ENCODE measurements at places on chromosomes 1 and 21.

DNA sequence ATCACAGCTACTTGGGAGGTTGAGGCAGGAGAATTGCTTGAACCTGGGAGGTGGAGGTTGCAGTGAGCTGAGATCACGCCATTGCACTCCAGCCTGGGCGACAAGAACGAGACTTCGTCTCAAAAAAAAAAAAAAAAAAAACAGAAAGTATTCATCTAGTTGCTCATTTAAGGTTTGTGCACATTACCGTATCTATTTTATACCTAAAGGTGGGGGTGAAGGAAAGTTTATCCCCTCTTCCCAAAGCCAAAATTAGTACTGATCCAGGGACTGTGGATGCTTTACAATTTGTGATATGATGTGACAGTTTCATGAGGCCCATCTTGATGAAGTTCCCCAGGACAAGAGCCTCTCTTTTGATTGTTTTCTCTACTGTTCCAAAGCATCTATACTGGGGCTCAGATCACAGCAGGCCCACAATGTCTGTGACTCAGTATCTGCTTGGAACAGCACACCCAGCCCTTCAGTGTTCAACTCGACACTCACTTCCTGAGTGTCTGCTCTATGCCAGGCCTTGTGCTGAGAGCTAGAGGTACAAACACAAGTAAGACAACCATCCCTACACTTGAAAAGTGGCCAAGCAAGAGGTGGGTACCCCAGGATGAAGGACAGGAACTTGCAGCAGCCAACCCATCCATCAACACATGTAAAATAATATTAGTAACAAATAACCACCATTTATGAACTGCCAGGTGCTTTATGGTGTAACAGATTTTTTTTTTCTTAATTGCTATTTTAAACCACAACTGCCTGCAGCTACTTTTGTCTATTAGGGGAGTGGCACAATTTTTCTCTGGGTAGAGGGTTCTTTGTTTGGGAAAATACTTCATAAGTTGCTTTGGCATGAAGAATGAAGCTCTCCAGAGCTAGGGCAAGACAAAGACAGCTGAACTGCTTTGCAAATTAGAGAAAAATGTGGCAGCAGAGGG lies 29.0 kb upstream of the KHDRBS1 start:
- no peak for DNase-seq

DNA sequence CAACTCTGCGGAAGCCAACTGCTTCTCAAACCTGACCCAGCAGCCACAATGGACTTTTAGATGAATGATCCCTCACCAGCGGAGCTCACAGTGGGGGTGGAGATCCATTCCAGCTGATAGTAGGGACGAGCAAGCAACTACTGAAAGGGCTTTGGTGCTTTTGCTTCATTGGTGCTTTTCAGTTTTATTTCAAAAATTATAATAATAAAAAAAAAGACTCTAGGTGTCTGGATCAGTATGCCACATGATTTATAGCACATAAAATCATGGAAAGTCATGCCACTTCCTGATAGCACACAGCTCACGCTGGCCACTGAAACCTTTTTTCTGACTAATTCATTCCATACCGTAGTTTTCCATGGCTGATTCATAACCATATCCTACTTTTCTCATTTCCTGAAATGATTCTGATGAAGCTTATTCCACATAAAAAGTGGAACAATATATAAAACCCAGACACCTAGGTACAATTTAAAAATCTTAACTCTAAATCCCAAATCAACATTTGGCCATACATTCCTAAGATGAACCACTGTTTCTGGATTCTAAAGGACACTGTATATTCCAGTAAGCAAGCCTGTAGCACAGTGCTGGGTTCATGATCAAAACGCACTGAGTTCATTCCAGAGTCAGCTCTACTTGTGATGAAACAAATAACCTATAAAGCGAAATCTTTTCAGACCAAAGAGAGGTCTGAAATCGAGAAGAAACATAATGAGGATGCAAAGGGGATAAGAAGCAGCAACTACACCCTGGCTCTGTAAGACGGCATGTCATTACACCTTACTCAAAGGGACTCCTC lies 41.3 kb upstream of the KCNE1 start:
- no peak for DNase-seq

DNA sequence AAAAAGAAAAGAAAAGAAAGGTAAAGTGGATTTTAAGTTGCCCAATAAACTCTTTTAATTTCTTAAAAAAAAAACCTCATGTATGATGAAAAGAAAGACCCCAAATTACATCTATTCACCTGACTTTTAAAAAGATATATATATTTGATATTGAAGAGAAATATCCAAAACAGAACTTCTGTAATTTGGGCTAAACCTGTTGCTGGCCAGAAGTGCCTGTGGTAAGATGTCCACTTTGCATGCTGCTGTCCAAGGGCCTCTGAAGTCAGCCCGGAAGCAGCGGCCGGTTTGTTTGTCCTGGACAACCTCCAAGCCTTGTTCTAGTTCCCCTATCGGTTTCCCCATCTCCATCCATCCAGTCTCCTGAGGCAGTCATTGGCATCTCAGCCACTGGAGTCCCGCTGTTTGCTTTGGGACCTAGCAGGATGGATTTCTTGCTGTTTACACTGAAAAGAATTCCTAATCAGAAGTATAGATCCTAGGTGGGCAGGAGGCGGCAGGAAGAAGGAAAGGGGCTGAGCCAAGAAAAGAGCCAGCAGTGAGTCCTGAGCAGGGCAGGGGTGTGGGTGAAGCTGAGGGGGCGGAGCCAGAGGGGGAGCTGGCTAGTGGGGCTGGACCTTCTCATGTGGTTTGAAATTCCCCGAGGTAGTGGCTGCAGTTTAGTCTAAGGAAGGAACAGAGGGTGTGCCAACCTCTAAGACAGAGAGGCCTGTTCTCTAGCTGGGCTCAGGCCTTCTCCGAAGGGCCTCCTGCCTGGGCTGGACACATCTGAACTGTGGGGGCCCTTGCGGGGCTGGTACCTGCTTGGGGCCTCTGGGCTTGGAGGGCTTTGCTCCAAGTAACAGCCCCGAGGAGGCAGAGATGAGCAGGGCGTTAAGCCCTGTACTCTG lies 3.3 kb downstream of the NCMAP start:
- DNase-seq: no peak

GRCh38 chr1:218983433-218983832 lies 190.2 kb upstream of the LYPLAL1 start:
- no peak for DNase-seq

- DNase-seq: no peak
Observed at GRCh38 chr1:90045853-90046563, 51.1 kb downstream of the ZNF326 start.

DNA sequence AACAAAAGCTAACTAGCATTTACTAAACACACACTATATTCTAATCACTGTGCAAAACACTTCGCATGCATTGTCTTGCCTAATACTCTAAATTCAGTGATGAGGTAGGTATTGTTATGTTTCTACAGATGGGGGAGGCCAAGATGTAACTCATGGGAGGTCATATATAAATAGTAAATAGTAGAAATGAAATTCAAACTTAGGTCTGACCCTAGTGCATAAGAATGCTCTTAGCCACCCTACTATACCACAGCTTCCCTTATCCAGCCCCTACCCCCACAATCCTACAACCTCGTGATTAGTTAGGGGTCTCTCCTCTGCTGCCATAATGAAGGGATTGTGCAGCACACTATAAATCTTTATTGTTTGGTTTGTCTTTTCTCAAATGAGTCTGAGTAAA lies 3.3 kb downstream of the PFDN2 start:
- DNase-seq: no peak

GRCh38 chr1:244957525-244957924 lies 93.2 kb upstream of the HNRNPU start:
- no peak for DNase-seq

GRCh38 chr1:167328306-167328815 lies 107.7 kb downstream of the POU2F1 start:
- no peak for DNase-seq

DNA sequence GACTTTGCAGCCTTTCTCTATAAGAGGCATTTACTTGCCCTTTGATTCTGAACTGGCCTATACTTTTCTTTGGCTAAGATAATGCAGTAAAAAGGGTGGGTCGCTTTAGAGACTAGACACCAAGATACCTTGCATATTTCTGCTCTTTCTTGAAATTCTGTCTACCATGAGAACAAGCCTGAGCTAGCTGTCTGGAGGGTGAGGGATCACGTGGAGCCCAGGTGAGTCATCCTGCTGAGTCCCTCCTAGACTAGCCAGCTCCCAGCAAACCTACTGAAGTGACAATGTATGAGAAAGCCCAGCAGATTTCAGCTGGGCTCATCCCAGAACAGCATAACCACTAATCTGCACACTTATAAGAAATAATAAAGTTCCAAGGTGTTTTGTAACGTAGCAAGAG lies 408.0 kb upstream of the KAZN start:
- DNase-seq: no peak

GRCh38 chr21:21137986-21138385 lies 139.8 kb downstream of the NCAM2 start:
- no peak for DNase-seq

DNA sequence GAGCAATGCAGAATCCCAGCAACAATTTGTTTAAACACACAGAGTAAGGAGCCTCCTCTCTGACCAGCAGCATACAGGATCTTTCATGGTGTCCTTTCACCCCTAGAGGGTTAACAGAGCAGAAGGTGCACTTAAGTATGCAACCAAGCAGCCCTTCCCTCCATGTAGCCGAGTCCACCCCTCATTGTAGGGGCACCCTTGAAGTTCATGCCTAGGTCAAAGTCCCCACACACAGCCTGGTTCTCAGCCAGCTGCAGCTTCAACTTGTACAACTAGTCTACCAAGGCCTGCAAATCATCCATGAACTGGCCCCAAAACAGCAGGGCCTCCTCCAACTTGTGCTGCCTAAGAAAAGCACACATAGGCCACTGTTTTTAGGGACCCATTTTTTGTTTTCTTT lies 7.0 kb upstream of the BMP8B start:
- DNase-seq: no peak

- DNase-seq: no peak
Observed at GRCh38 chr1:89351597-89352311, 12.1 kb upstream of the GBP6 start.

- DNase-seq: no peak
Observed at GRCh38 chr1:62271134-62271533, 48.1 kb downstream of the KANK4 start.

DNA sequence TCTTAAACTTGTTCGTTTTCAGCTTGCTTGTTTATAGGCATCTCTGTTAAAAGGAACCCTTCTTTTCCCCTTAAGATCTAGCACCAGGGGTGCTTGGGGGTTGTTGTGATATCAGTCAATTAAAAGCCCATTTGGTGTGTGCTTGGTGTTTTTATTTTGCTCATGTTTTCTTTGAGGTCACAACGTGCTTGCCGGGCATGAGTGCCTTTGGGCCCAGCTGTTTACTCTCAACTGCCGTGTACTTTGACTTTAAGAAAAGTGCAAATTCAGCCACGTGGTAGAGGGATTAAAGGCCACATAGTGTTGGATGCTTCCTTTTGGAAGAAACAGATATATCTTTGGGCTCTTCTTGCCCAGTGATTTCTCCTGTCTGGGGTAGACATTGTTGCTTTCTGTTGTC lies 10.5 kb downstream of the ARID1A start:
- DNase-seq: no peak

DNA sequence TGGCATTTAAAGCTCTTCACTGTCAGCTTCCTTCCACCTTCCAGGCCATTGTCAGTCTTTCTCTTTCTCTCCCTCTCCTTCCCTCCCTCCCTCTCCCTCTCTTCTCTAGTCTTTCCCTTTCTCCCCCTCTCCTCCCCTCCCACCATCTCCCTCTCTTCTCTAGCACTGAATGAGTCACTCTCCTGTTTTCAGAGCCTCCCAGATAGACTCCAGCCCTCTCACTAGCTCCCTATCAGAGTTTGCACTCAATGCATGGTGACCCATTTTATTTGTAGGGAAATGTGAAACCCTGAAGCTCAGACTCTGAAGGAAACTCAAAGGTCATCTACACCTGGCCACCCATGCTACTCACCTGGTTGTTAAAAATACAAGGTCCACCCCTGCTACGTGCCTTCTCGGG lies 4.4 kb upstream of the MATN1 start:
- no peak for DNase-seq

GRCh38 chr1:89425056-89425455 lies 61.2 kb downstream of the GBP6 start:
- no peak for DNase-seq

DNA sequence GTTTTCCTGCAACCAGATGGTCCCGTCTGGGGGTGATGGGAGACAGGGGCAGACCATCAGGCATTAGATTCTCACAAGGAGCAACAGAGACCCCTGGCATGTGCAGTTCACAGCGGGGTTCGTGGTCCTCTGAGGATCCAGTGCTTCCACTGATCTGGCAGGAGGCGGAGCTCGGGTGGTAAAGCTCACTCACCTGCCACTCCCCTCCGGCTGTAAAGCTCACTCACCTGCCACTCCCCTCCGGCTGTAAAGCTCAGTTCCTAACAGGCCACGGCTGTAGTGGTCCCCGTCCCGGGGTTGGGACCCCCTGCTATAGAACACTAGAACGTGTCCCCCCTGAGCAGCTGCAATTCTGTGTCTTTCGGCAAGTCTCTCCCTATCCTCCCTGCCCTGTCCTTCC lies 4.6 kb downstream of the KRTAP10-12 start:
- DNase-seq: no peak

DNA sequence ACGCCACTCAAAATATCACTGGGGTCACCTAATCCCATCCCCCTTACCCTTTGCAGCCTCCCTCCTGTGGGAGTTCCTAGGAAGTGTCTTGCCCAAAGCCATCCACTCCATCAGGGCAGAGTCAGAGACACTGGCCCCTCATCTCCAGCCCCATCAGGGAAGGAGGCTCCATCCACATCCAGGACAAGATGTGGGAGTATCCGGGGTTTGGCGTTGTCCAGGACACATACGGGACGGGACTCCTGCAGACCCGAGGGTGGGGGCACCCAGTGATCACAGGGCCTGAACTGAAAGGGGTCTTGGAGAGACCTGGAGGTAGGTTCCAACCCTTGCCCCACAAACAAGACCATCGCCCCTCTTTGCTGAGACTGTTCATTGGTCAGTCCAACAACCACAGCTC lies 348.2 kb downstream of the MATN1 start:
- DNase-seq: no peak

DNA sequence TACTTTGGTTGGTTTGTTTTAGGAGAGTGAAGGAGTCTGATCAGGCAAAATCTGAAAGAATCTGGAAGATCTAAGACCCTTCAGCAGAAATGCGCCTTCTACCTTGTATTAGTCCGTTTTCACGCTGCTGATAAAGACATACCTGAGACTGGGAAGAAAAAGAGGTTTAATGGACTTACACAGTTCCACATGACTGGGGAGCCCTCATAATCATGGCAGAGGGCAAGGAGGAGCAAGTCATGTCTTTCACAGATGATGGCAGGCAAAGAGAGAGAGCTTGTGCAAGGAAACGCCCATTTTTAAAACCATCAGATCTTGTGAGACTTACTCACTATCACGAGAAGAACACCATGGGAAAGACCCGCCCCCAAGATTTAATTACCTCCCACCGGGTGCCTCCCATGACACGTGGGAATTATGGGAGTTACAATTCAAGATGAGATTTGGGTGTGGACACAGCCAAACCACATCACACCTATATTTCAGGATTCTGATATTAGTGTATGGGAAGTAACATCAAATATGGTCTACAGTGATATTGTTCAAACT lies 99.3 kb downstream of the GLUL start:
- no peak for DNase-seq

- no peak for DNase-seq
Observed at GRCh38 chr1:220943319-220943996, 64.2 kb downstream of the HLX start.
